Progenitor cell of endocrine pancreas (in vitro differentiated cells): ENCODE measurements at places on chromosomes 1 and 21.
A peak's percentile ranks its signal among the peaks of the same experiment; 100 is the strongest.

- no peak for DNase-seq
These were observed 15.1 kb downstream of the TAF13 start for GRCh38 chr1:109060707-109061106.

DNA sequence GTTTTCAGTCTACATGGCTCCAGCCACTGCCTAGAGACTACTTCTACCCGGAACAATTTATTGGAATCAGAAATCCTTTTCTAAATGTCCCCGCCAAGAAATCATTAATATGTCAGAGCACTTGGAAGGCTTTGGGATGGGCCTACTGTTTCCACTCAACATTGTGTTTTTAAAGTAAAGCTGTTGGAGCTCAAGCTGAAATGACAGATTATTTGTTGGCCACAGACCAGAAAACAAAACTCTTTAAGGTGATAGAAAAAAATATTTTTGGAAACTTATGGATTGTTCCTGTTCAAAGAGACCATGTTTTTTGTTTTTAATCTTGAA is 496 bp downstream of the VPS45 start:
- DNase-seq = no peak

- no peak for DNase-seq
These were observed 72.5 kb downstream of the CDC42BPA start for GRCh38 chr1:227245613-227246320.

- no peak for DNase-seq
These were observed 122.5 kb downstream of the GIPC2 start for GRCh38 chr1:78168306-78168705.

- DNase-seq = no peak
These were observed 574.2 kb upstream of the ADGRL2 start for GRCh38 chr1:81226603-81226928.

DNA sequence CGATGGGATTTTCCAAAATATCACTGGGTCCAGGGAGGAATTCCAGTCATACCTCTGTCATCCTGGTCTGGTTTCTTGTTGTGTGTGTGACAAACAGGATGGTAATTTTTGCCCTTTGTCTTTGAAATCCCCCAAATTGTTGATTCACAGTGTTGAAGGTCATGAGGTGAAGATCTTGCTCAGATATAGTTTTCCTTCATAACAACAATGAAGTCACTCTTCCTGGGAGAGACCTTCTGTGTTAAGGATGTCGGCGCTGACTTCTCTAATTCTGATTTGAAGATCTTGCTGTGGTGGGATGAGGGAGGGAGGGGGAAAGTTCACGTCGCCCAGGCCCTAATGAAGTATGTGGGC is 32.2 kb upstream of the MPZL1 start:
- DNase-seq = no peak

GRCh38 chr1:23777979-23778814 is at the start of gene PITHD1:
Gene PITHD1, plus strand, starts transcription at chr1:23778418. Its CDS starts 98 bp downstream, at chr1:23778516.
- DNase-seq = peak; percentile 66

DNA sequence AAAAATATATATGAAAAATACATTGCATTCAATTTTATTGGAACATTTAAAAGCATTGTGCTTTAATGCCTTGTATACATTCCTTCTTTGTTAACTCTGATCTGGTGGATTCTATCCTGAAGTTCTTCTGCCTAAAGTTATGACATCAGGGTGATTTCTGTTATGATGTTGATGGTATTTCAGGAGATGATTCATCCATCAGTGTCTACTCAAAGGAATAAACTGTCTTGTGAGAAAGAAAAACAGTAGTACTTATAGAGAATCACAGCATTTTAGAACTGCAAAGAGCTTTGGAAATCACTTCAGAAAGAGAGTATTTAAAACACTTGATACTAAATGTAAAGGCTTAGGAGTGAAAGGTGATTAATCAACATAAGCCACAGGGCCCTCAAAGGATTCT is 155.7 kb downstream of the PTPRC start:
- DNase-seq = no peak

DNA sequence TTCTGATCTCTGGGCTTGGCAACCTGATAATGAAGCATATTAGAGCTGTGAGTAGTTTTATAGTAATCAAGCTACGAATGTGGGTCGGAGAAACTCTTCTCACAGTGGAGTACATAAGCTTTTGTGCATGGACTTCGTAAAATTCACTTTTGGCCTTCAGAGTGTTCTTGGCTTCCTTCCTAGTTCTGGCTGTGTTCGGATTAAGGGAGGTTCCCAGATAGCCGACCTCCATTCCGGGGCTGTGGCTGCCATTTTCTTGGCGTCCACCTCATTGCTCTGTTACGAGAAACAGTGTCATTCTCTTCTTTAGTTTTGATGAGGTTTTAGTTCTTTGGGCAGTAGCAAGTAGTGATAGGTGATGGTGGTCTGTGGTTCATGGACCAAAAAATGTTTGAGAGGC is 26.3 kb downstream of the CAMTA1 start:
- no peak for DNase-seq

DNA sequence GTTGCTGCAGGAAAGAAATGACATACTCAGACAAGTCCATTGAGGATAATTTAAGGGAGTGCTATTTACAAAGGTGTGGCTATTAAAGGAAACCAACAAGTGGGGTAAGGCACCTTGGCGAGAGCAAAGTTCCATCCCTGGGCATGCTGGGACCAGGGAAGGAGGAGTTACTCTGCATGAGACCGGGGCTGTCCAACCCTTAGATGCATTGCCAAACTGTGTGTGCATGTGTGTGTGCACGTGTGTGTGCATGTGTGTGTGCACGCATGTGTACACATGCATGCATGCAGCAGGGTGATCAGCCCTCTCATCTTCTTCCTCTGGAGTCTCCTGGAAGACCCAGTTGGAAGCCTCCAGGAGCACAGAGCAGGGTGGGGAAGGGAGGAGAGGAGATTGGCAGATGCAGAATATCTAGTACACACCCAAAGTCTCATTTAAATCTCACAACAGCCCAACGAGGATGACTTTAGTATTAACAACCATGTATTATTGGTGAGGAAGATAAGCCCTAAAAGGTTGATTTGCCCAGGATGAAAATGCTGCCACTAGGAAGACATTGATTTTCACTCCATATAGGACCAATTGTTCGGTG is 72.2 kb upstream of the CD34 start:
- no peak for DNase-seq

DNA sequence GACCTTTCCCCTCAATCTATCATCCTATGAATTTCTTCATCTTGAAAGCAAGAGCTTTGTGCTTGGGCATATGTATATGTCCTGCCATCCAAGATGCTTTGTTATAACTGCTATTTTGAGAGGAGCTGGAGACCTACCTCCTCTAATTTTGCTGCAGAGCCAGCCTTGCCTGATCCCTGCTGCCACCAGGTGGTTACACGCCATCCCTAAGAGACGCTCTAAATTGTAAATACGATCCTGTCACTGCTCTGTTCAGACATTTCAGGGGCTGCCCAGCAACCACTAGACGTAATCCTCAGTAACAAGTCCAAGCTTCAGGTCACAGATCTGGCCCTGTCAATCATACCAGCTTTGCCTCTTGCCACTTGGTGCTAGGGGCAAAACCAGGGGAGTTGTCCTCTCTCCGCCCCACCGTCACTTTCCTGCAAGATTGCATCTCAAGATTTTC is 32.9 kb downstream of the GPA33 start:
- DNase-seq = no peak

DNA sequence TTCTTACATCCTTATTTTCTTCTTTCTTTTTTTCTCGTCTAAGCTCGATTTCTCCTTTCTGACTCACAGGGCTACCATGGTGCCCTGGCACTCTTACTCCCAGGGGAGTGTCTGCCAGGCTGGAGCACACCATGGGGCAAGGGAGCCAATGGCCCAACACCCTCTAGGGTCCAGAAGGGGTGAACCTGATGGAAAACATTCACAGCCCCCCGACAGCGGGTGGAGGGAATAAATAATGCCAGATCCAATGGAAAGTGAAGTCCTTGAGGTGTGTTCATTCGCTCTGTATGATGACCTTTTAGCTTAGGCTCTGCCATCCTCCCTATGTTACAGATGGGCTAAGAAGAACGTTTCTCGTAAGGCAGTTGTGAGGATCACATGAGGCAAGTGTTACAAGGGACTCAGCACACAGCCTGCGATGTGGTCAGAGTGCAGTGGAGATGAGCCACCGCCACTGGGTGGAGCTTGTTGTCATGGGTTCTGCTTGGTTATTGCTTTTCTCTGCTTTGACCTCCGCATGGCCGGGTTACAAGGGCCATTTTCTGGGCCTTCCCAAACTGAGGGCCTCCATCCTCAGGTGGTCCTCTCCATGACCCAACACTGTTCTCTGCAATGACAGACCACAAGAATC is 3.5 kb upstream of the FCMR start:
- DNase-seq = no peak

GRCh38 chr1:55244476-55245099 is 29.4 kb upstream of the USP24 start:
- no peak for DNase-seq

- DNase-seq = no peak
These were observed 10.1 kb downstream of the NEK7 start for GRCh38 chr1:198166900-198167299.

DNA sequence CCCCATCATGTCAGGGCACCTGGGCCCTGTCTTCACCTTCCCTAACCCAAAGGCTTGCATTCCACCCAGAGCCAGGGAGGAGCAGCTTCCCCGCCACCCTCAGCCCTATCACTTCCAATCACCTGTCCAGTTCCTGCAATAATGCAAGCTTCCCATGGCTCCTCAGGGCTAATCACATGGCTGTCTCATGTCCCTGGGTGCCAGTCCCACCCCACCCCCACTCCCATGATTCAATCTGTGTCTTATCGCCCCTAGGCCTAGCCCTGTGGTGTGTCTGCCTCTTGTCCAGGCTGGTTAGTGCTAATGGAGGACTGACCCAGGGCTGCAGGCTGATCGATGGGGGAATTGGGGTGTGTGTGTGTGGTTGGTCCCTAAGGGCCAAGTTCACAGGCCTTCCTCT is 11.0 kb upstream of the PEAR1 start:
- no peak for DNase-seq

DNA sequence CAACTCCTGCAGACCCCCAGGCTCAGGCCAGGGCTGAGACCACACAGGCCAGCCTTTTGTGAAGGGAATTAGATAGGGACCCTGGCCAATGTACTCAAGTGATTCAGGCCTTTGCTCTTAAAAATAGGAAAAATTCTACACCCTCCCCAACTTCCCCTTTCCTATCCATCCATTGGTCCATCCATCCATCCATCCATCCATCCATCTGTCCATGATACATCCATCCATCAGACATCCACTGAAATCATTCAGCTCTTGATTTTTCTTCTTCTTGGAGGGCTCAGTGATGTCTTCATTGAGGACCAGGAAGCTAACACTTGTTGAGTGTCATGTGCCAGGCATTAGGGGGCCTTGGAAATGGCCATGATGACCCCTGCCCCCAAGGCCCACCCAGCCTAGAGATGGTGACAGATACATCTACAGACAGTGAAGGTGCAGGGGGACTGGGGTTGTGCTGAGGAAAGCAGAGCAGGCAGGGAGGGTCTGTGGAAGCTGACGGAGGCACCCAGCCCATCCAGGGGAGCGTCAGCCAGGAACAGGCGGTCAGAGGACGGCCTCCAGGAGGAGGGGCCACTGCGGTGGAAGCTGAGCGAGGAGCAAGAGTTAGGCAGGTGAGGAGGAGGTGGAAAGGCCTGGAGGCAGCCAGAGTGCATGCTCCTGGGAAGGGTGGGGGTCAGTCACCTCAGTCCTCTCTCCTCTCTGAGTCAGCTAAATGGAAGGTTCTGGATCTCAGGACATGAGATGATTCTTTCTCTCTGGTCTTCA is 81.9 kb downstream of the EPHB2 start:
- no peak for DNase-seq

DNA sequence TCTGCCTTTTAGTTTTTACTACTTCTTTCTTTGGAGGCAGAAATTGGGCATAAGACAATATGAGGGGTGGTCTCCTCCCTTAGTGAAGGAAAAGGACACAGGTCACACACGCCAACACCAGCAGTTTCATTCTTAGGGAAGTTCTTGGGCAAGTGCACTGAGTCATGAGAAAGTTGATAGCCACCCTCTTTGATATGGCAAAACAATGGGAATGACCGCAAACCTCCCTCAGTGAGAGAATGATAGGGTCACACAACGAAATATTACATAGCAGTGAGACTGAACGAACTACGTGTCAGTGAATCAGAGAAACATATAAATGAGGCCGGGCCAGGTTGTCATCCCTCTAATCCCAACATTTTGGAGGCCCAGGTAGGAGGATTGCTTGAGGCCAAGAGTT is 20.0 kb downstream of the IL6R start:
- no peak for DNase-seq
